ENCODE measurements at places on chromosomes 7 and 10.

GRCh38 chr10:122186816-122187810 is 84.0 kb upstream of the BTBD16 start:
- H3K27me3 ChIP-seq = no peaks in the 10 kb centered on the region
- no peak overlapping the region for H3K4me3 ChIP-seq
- no peak for DNase-seq
- H3K36me3 ChIP-seq = no peaks in the 10 kb centered on the region

- H3K4me3 ChIP-seq = no peak overlapping the region
- DNase-seq = no peak
- H3K4me1 ChIP-seq = no peaks in the 10 kb centered on the region
- no peaks in the 10 kb centered on the region for H3K36me3 ChIP-seq
- H3K27ac ChIP-seq = no peak overlapping the region
Observed at GRCh38 chr7:50774319-50774718, 8.4 kb downstream of the GRB10 start.

DNA sequence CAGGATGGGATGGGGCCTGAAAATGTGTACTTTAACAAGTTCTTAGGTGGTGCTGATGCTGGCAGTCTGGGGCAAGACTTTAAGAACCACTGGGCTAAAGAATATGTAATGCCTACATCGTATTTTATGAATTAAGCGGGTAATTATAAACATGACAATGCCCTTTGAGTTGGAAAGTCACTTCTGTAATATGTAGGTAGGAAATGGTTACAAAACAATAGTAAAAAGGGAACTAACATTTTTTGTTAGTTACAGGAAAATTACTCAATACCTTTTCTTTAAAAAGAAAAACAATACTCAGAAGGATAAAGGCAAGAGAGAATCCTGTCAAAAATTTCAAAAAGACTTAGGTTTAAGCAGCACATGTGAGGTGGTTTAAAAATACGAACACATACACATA is 48.3 kb upstream of the STEAP4 start:
- no peaks in the 10 kb centered on the region for H3K36me3 ChIP-seq
- no peak for DNase-seq
- no peaks in the 10 kb centered on the region for H3K4me1 ChIP-seq
- H3K27me3 ChIP-seq = no peaks in the 10 kb centered on the region
- no peak overlapping the region for H3K27ac ChIP-seq

GRCh38 chr10:32445036-32445435 is 904 bp upstream of the CCDC7 start:
- H3K27ac ChIP-seq = no peak overlapping the region
- no peak overlapping the region for H3K4me3 ChIP-seq
- no peaks in the 10 kb centered on the region for H3K27me3 ChIP-seq
- DNase-seq = no peak
- no peaks in the 10 kb centered on the region for H3K4me1 ChIP-seq

DNA sequence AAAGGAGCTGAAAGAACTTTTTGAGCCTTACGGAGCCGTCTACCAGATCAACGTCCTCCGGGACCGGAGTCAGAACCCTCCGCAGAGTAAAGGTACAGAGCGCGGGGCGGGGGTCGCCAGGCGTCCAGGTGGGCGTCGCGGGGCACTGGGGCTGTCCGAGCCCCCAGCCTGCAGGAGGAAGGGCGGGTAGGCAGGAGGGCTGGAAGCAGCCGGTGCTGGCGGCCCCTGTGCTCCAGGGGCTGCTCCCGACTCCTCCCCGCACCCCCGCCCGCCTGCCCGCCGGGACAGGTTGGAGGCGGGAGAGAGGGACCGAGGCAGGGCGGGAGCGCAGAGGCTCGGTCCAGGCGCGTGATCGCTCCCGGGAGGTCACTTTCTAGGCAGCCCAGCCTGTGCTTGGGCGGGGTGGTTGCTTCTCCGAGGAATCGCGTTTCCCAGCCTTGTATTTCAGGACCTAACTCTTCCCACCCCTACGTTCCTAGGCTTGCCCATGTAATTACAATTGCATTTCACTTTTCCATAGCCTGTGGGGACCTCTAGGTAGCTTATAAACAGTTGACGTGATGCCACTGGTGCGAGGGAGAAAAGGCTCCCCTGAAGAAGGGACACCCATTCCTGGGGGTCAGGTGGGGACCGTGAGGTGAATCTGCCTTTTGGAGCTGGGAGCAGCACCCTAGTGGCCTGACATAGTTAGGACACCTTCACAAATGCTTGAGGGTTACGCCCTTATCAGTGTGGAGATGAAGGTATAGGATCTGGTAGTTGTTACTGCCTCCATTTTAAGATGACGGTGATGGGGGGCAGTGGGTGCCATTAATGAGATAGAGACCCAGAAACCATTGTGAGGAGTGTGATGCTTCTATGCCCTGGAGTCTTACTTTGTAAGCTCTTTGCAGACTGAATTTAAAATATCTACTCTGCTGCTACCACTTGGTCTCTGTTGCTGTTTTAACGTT is 148.2 kb downstream of the CELF2 start:
- peaks cover 11% of the 10 kb centered on the region for H3K27me3 ChIP-seq
- H3K4me1 ChIP-seq = no peaks in the 10 kb centered on the region
- H3K27ac ChIP-seq = peak overlapping the region; percentile 87
- no peaks in the 10 kb centered on the region for H3K36me3 ChIP-seq
- DNase-seq = no peak
- peak overlapping the region; percentile 82 for H3K4me3 ChIP-seq

DNA sequence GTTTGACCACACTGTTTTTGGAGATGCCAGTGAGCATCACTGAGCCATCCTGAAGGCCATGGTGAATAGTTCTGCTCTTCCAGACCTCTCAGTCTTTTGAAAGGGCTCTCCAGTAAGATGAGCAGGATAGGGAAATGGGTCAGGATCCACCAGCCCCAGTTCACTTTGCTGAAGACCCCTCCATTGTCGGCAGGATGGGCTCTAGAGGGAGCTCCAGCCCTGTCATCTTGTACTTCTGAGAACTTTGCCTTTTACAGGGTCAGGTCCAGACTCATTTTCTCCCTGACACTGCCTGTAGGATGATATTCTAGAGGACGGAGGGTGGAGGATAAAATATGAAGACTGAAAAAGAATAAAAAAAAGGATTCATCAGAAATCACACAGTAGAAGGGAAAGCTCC is 13.1 kb downstream of the LHFPL3 start:
- no peaks in the 10 kb centered on the region for H3K4me1 ChIP-seq
- H3K36me3 ChIP-seq = no peaks in the 10 kb centered on the region
- no peaks in the 10 kb centered on the region for H3K27me3 ChIP-seq
- no peak overlapping the region for H3K4me3 ChIP-seq

- no peaks in the 10 kb centered on the region for H3K27me3 ChIP-seq
- H3K4me1 ChIP-seq = no peaks in the 10 kb centered on the region
- H3K36me3 ChIP-seq = no peaks in the 10 kb centered on the region
- H3K4me3 ChIP-seq = no peak overlapping the region
- H3K27ac ChIP-seq = peak overlapping the region; percentile 10
- DNase-seq = no peak
Observed at GRCh38 chr10:110387983-110388686, 83.4 kb upstream of the SMNDC1 start.

DNA sequence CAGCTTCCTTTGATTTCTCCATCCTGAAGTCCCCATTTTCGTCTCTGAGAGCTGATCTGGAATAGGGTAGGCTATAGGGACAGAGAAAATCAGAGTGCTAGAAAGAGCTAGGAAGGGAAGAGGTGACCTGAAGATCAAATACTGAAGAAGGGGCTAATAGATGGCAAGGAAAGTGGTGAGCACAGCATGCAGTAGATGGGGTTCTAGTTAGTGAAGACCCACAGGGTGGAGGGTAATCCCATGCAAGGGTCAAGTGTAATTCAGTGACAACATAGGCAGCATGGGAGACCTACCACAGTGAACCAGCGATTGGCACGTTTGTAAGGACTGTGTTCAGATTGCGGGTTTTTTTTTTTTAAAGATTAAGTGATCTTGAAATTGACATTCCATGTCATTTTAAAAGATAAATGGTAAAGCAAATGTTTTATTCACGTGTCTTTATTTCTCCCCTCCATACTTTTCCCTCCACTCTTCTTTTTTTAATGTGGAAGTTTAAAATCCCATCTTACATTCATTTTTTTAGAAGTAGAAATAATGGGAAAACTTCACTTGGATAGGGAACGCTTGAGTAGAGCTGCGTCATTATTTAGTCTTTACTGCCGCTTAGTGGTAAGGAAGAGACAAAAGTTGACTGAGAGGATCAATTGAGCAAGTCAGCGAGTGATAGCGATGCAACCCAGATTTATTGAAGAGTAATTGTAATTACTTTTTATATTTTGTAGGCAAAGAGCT is 21.0 kb upstream of the ABI1 start:
- DNase-seq = no peak
- no peak overlapping the region for H3K27ac ChIP-seq
- H3K36me3 ChIP-seq = no peaks in the 10 kb centered on the region
- no peaks in the 10 kb centered on the region for H3K4me1 ChIP-seq
- H3K27me3 ChIP-seq = no peaks in the 10 kb centered on the region

- no peak overlapping the region for H3K4me3 ChIP-seq
- H3K27me3 ChIP-seq = no peaks in the 10 kb centered on the region
- no peak overlapping the region for H3K27ac ChIP-seq
- no peak for DNase-seq
Observed at GRCh38 chr7:29281782-29282541, 87.4 kb downstream of the CHN2 start.

GRCh38 chr7:47803846-47804245 is 144.4 kb downstream of the PKD1L1 start:
- no peaks in the 10 kb centered on the region for H3K4me1 ChIP-seq
- no peak overlapping the region for H3K4me3 ChIP-seq

Measured in breast epithelium (tissue), 4 donors.